ENCODE measurements at places on chromosomes 5 and 9.

DNA sequence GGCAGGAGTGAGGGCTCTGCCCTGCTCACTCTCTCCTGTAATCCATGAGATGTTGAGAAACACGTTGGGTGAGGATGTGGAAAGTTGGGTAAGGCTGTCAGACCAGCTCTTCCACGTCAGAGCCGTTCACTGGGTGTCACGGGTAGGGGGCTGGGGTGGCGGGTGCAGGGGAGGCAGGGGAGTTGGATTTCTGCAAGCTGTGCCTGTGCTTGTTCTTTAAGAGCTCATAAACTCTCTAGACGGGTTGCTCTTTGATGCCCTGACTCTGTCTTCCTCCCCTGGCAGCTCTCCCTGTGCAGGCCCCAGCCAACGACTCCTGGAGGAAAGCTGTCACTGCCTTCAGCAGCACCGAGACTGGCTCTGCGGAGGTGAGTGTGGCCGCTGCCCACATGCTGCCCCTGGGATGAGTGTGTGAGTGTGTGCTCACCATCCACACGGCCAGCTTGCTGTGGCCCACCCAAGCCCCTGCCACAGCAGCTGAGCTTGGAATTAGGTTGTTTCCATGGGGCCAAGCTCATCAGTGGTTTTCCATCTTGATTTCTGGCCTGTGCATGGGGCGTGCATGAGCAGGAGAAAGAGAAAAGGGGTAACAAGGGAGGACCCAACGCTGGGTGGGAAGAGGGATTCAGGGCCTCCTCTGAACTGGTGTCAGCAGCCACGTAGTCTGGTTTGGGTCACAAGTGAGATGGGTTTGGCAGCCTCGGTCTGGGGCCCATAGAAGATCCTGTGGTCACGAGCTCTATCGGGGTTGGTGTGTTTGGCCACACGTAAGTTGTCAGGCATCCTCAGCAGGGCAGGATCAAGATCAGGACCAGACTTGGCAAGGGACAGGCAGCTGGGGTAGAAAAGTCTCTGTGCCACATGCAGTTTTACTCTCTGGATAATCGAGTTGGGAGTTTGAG, 21.0 kb upstream of the POMT1 start:
- no peak for DNase-seq

- DNase-seq, result no peak
Observed at GRCh38 chr5:35838370-35839042, 18.2 kb upstream of the IL7R start.

- DNase-seq, result no peak
Observed at GRCh38 chr9:24939109-24939850, 393.6 kb upstream of the IZUMO3 start.

DNA sequence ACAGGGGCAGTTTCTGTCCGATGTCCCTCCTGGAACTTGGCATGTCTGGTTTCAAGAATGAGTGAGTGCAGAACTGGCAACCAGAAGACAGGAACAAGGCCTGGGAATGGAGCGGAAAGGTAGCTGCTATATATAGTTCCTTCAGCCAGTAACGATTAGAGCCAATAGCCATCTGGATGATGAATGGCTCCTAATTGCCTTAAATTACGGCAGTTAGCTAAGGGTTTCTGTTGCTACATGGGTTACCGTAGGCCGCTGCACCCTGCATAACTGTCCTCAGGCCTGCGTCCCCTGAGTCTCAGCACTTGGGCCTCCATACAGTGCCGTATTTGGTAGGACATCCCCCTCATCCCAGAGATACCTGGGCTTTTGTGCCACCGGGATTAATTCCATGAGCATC, 29.4 kb downstream of the WWC1 start:
- no peak for DNase-seq

GRCh38 chr5:114416254-114416653, 54.4 kb downstream of the KCNN2 start:
- DNase-seq, result no peak

GRCh38 chr5:96499753-96500345, 66.8 kb upstream of the PCSK1 start:
- no peak for DNase-seq

GRCh38 chr9:35948451-35948850, 9.5 kb downstream of the OR2S2 start:
- DNase-seq, result no peak

GRCh38 chr5:135489466-135490244, 37.5 kb upstream of the TIFAB start:
- DNase-seq, result no peak

DNA sequence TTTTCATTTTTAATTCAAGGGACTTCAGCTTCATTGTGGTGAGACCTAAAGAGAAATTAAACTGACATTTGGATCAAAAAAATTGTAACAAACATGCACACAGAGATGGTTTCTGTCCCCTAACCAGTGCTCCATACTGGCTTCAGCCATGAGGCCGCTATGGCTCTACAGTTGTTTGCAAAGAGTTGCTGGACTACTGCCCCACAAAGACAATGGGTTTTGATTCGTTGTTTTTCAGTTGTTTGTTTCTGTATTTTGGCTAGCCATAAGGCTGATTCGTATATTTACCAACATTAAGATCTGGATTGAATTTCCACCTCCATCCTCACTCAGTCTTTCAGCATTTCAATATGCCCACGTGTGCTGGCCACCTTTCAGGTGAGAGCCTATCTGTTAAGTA, 163.7 kb upstream of the KIF2A start:
- DNase-seq, result no peak

DNA sequence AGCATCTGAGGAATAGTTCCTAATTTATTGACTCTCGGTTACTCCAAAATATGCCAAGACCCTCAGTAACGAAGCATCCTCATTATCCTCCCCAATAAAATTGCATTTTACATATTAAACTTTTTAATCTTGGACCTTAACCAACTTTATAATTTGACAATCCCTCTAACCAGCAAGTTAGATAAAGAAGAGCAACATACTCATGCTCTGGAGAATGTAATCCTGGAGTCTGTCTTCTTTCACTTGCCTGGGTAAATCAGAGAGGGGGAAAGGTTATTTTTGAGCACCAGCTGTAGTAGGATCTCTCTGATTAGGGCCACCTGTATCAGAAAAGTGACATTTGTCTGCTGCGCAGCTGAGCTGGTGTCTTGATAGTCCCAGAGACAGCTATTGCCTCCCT, 59.8 kb downstream of the NDFIP1 start:
- no peak for DNase-seq

- DNase-seq, result no peak
Observed at GRCh38 chr9:134937566-134938345, 20.0 kb upstream of the FCN1 start.
